NCI-H1092 treated with DMSO at 0.1 percent for 48 hours (cell line): ENCODE measurements at places on chromosomes 13 and 19.
A peak's percentile ranks its signal among the peaks of the same experiment; 100 is the strongest.

DNA sequence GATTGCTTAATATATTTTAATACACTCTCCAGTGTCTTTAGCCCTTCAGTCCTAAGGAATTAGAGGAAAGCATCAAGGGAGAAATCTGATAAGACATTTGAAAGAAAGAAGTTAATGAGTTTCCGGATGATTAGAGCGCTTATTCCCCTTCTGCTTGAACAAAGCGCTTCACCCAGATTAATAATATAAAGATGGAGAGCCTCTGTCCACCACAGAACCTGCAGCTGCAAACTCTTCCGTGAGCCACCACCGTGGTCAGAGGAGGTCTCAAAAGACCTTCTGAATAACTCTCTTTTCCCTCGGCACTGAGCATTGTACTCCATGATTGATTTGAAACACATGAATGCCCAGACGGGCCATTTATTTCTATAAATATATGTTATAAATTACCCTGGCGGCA lies 14.2 kb upstream of the TUBGCP3 start:
- peak; percentile 28 for DNase-seq

GRCh38 chr13:46812301-46812797 lies 15.4 kb upstream of the ESD start:
- no peak for DNase-seq

DNA sequence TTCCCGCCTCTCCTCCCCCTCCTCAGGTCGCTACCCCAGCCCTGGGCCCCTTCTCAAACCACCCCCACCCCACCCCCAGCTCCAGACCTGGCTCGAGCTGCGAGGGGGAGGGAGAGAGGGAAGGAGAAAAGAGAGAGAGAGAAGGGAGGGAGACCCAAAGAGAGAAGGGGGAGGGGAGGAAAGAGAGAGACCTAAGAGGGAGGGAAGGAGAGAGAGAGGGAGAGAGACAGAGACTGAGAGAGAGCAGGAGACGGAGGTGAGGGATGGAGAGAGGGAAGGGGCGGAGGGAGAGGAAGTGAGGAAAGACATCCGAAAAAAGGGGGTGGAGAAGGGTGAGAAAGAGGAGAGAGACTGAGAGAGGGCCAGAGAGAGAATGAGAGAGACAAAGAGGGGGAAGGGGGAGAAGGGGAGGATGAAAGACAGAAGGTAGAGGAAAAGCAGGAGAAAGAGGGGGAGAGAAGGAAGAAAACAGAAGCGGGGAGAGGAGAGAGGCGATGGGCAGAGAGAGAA lies 2.0 kb upstream of the SPACA6 start:
- DNase-seq = peak; percentile 45

- no peak for DNase-seq
Measured at GRCh38 chr13:102839462-102839861, 6.4 kb upstream of the ERCC5 start.

- DNase-seq = no peak
Measured at GRCh38 chr19:4229179-4229931, at the start of gene EBI3. EBI3 (plus strand) TSS chr19:4229523; CDS start chr19:4229551, 28 bp downstream.

DNA sequence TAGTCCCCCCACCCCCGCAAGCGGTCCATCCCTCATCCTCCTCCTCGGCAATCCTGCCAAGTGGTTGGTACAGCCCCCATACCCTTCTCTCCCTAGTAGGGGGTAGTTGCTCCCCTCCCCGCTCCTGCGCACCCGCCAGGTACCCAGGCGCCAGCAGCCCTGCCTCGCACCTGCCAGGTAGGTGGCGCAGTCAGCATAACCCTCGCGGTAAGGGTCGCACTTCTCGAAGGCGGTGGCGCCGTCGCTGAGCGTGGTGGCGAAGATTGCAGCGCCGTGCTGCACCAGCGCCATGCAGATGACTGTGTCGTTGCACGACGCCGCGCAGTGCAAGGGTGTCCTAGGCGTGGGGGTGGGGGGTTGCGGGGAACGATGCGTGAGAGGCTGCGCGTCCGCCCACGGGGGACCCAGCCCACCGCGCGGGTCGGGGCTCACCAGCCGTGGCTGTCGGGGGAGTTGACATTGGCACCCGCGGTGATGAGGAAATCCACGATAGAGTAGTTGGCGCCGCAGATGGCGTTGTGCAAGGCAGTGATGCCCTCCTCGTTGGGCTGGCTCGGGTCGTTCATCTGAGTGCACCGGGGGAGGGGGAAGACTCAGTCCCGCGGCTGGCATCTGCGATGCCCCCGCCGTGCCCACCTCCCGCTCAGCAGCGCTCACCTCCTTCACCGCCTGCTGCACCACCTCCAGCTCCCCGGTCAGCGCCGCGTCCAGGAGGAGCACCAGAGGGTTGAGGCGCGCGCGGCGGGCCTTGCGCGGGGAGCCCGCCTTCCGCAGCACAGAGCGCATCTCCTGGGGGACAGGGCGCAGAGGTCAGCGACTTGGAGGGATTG lies 15.2 kb upstream of the ERCC2 start:
- no peak for DNase-seq

- DNase-seq = no peak
Measured at GRCh38 chr13:67140006-67140405, 90.1 kb downstream of the PCDH9 start.

DNA sequence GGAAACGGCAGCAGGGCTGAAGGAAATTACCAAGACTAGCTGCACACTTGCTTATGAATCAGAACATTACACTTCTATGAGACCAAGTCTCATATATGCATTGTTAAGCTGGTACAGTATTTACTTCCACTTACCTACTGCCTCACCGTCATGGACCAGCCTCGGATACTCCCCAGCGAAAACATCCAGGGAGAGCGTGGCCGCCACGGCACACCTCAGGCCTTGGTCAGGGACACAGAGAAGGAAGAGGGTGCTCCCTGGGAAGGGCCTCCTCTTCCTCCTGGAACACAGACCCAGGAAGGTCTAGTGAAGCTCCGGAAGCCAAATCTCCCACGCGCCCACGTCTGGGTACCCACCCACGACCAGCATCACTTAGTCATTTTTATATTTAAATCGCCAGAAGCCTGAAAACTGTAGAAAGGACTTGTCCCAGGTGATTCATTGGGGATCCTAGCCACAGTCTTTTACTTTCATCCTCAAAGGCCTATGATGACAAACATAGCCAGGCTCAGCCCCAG lies 24.4 kb upstream of the MTIF3 start:
- DNase-seq = no peak

- no peak for DNase-seq
Measured at GRCh38 chr19:46952874-46953273, 66.8 kb upstream of the NPAS1 start.

DNA sequence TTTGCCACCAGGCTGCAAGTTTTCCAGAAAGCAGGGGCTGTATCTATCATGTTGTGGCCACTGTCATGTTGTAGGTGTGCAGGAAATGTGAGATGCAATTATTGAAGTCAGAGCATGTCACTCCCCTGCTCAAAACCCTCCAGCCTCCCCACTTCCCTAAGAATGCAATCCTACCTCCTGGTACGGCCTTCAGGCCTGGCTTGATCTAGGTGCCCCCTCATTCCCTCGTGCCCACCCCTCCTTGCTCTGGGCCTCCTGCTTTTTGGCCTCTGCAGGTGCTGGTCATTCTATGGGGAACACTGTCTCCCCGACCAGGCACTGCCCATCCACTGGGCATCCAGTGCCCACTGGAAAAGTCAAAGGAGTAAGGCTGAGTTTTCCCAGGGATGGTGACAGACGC lies 28.5 kb upstream of the MATK start:
- no peak for DNase-seq

GRCh38 chr13:82136880-82137279 lies 1745.4 kb downstream of the SLITRK1 start:
- DNase-seq = no peak

GRCh38 chr13:93307136-93307535 lies 80.5 kb downstream of the GPC6 start:
- no peak for DNase-seq

DNA sequence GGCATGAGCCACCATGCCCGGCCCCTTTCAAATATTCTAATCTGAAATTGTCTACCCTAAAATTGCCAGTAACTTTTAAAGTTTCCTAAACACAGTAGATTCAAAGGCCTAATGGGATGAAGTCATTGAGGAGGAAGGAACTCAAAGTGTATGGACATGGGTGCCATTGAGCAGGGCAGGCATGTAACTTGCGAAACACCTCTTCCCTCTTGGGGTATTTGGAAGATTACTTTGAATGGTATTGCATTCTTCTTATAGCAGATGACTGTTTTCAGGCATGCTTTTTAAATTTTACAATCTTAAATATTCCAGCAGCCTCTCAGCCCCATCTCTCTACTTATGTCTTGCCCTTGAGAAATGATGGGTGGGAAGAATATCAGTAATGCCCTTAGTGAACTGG lies 21.0 kb downstream of the TM9SF2 start:
- no peak for DNase-seq

- no peak for DNase-seq
Measured at GRCh38 chr19:15838351-15838750, 22.9 kb upstream of the OR10H1 start.

- no peak for DNase-seq
Measured at GRCh38 chr19:38333245-38333644, 2.4 kb upstream of the CATSPERG start.

GRCh38 chr13:27168086-27168485 lies 3.5 kb downstream of the USP12 start:
- DNase-seq = no peak

- DNase-seq = no peak
Measured at GRCh38 chr19:29583196-29583999, 22.7 kb upstream of the POP4 start.

DNA sequence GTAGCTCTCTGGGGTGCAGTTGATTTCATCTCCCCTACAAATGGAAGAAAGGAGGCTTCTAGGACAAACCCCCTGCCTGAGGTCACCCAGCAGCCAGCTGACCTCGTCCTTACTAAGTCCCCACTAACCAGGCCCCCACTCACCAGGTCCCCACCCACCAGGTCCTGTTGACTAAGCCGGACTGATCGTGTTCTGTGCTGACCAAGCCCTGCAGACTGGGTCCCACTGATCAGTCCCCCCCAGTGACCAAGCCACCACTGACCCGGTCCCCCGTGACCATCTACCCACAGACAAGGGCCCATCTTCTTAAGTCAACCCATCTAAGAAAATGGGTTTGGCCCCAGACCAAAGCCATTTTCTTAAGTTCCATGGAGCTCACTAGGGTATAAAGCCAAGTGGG lies 36.8 kb upstream of the TPM4 start:
- no peak for DNase-seq

- no peak for DNase-seq
Measured at GRCh38 chr13:108760129-108760528, 130.7 kb downstream of the MYO16 start.

GRCh38 chr19:2228157-2229030 lies 7.7 kb downstream of the PLEKHJ1 start:
- no peak for DNase-seq

- DNase-seq = no peak
Measured at GRCh38 chr19:42315024-42315423, 1.9 kb downstream of the TMEM145 start.

- DNase-seq = no peak
Measured at GRCh38 chr13:99347911-99348451, 40.8 kb upstream of the GPR183 start.

- DNase-seq = no peak
Measured at GRCh38 chr19:48696353-48697010, 711 bp downstream of the FUT2 start.

DNA sequence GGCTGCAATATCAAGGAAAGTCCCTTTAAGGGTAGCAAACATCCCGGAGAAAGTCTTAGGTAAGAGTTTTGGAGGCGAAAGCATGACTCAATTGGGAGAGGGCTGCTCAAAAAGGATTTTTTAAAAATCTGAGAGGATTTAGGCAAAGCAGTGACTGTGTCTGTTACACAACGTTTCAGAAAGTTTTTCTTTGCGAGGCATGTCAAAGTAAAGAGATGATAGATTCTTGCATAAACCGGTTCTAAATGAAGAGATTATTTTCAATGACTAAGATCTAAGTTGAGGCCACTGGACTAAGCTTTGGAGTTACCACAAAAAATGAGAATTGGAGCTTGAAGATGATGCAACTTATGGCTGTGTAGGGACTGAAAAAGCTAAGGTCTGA lies 43.7 kb upstream of the ENOX1 start:
- no peak for DNase-seq

DNA sequence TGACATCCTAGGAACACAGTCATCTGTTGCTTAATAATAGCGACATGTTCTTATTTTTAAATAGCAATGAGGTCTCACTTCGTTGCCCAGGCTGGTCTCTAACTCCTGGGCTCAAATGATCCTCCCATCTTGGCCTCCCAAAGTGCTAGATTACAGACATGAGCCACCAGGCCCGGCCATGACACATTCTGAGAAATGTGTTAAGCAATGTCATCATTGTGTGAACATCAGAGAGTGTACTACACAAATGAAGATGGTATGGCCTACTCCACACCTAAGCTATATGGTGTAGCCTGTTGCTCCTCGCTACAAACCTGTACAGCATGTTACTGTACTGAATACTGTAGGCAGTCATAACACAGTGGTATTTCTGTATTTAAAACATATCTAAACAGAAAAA lies 24.6 kb upstream of the GARRE1 start:
- DNase-seq = no peak

GRCh38 chr19:37817180-37817981 lies 38.0 kb upstream of the ZNF573 start:
- DNase-seq = peak; percentile 75

- no peak for DNase-seq
Measured at GRCh38 chr13:26168237-26168814, 53.8 kb downstream of the RNF6 start.

DNA sequence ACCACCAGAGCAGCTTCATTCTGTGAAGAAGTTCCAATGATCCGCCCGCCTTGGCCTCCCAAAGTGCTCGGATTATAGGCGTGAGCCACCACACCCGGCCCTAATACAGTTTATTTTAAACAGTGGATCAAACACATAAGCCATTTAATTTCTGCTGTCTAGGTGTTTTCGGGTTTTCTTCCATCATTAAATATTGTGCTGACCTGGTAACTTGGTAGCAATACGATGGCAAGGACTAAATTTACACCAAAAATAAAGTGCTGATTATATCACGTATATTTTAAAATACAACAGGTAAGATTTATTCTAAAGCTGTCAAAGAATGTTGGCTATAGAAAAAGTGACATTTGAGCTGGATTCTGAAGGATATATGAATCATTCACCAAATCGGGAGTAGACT lies 1.3 kb downstream of the MED4 start:
- no peak for DNase-seq

DNA sequence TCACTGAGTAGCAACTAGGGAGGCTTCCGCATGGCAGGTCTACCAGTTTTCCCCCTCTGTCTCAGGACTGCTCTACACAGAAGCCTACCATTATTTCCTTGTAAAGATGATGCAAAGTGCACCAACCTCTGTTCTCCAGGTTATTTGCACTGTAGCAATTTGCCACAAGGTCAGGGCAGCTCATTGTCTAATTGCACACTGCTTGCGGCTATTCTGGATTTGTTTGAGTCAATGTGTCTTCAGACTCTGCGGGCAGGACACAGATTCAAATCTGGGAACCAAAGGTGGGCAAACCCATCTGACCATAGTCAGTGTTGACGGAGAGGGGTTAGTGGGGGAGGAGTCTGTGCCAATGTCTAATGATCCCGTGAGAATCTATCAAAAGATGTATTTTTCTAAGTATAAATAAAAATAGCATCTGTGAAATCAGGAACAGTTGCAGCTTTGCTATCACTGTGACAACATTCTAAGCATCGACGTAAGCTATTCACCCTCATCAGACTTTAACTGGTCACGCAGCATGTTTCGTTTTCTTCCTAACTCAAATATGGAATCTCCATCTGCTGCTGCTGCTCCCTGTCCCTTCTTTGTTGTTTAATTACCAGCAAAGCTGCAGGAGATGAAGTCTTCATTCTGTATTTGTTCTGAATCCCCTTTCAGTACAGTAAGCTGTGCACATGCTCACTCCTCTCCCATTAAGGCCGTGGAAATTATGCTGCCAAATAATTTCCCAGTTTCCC lies 26.4 kb downstream of the CYSLTR2 start:
- no peak for DNase-seq
